ENCODE measurements at places on chromosomes 16 and 17.

DNA sequence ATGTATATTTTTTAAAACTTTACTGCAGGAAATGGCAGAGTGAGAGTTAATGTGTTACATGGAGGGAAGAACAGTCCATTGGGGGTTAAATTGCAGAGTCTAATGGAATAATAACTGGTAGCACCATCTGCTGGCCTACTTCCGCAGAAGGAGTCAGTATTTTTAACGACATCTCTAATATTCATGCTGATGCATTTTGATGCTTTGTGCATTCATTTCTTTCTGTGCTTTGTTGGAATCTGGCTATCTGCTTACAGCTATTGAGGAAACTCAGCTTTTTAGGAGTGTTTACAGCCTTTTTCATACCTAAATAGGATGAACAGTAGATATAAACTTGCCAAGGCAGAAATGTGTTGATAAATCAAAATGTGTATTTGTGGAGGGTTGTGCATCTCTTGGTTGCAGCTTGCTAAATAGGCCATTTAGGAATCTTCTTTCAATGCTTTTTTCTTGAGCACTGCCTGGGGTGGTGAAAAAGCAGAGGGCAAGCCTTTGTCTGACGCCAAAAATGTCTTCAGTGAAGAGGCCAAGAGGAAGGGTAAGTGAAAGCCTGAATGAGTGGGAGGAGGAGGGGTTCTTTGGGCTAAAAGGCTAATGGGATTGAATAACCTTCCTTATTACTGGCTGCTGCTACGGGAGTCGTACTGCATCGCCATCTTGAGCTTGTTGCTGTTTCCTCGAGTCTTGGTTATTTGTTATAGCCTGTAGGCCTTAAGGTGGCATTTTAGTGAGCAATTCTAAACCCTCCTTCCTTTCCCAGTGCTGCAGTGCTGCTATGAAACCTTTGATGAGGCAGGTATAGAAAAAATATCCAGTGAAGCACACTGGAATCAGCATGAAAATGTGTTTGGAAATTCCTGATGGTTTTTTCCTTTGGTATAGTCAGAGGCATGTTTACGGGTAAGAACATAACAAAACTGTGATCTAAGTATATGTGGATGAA, 153.3 kb downstream of the CHD9 start:
- no peak for DNase-seq

GRCh38 chr16:29995911-29996765, at the start of gene INO80E:
TSS of gene INO80E (plus strand) at chr16:29996241. CDS start at chr16:29996311, 70 bp downstream.
- peak; percentile 97 for DNase-seq

GRCh38 chr17:64056269-64057005, 36.0 kb upstream of the ICAM2 start:
- DNase-seq, result no peak

GRCh38 chr17:19457046-19457445, 46.0 kb downstream of the RNF112 start:
- DNase-seq, result no peak

GRCh38 chr16:11105038-11105903, 150.7 kb downstream of the SOCS1 start:
- no peak for DNase-seq

DNA sequence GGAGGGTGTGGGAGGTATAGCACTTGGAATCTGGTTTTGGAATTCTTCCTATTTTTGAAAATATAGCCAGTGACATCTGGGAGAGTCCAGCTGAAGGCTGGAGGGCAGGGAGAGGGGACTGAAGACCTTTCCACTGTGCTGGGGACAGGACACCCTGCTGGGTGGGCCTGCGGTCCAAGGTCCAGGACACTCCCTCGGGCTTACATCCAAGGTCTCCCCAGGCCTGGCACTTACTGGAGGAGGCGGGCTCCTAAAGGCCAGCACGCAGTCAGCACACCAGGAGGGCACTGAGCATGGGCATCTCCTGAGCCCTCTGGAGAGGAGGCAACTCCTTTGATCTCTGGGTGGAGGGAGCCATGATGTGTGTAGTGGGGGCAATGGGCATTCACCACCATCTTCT, 35.5 kb upstream of the ETV4 start:
- no peak for DNase-seq

DNA sequence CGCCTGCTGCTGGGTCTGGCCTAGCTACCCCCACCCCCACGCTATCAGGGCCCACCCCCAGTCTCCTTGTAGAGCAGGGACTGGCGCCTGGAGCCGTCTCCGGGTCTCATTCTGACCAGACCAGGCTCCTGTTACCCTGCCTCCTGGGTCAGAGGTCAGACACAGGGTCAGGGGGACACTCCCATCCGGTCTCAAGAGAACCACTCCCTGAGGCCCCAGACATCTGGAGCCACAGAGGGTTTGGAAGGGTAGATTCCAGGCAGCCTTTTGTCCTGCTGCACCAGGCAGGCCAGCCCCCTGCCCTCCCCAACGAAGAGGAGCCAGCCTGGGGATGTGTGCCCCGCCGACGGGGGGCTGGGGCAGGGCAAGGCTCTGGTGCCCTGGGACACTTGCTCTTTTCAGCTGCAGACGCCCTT, 944 bp upstream of the WFIKKN1 start:
- no peak for DNase-seq

GRCh38 chr17:1648173-1648962, 1.3 kb downstream of the RILP start:
- no peak for DNase-seq

DNA sequence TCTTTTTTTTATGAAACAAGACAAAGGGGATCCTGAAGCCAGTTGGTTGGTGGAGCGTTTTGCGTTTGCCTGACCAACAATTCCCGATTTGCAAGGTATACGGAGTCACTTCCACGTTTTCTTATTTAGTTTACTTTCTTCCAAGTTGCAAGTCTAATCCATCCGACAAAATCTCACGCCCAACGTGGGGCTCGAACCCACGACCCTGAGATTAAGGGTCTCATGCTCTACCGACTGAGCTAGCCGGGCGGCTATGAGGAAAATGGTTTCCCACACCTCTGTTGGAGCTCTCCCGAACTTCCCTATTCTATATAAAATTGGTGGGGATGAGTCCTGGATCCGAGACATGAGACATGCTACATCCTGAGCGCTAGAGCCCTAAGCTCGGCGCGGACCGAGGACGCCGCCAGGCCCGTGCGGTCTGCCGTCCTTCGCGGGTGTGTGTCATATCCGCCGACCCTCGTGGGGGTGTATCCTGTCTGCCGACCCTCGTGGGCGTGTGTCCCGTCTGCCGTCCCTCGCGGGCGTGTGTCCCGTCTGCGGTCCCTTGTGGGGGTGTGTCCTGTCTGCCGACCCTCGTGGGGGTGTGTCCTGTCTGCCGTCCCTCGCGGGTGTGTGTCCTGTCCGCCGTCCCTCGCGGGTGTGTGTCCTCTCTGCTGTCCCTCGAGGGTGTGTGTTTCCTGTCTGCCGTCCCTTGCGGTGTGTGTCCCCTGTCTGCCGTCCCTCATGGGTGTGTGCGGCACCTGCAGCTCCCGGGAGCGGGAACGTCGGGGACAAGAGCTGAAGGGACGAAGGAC, 22.6 kb downstream of the ZNF213 start:
- no peak for DNase-seq

DNA sequence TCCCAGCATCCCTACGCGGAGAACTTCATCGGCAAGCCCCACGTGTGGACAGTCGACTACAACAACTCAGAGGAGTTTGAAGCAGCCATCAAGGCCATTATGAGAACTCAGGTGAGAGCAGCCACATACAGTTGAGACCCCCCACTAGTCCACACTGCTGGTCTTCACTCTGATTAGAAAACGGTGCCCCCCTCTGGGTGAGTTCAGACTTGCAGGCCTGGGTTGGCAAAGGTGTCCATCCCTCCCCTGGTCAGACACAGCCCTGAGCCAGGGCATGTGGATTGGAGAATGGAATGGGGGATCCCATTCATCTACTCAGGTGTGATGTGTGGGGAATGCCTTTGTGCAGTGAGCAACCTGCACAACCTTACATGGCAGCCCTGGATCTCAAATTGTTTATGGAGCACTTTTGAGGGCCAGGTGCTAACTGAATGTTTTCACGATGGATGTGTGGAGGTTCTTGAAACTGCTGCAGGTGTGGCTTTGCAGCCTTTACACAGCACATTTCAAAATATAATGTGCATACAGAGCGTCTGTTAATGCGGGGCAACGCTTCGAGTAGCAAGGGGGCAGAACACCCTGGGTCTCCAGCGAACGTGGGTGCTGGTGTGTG, 72.6 kb downstream of the MGAT5B start:
- DNase-seq, result no peak

GRCh38 chr16:80303691-80304090, 237.1 kb upstream of the DYNLRB2 start:
- no peak for DNase-seq

DNA sequence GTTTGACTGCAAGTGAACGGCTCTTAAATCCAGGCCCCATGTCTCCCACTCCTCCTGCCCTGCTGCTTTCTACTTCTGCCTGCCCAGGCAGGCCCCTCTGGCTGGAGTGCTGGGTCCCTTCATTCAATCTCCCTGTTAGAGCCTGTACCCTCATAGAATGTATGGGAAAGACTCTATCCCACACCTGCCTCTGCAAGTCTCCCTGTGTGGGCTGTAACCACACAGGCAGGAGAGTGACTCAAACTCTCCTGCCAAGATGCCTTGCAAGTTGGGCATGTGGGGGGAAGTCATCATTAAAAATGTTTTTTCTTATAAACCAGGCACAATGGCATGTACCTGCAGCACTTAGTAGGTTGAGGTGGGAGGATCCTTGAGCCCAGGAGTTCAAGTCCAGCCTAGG, 77.5 kb downstream of the PLXDC1 start:
- no peak for DNase-seq

DNA sequence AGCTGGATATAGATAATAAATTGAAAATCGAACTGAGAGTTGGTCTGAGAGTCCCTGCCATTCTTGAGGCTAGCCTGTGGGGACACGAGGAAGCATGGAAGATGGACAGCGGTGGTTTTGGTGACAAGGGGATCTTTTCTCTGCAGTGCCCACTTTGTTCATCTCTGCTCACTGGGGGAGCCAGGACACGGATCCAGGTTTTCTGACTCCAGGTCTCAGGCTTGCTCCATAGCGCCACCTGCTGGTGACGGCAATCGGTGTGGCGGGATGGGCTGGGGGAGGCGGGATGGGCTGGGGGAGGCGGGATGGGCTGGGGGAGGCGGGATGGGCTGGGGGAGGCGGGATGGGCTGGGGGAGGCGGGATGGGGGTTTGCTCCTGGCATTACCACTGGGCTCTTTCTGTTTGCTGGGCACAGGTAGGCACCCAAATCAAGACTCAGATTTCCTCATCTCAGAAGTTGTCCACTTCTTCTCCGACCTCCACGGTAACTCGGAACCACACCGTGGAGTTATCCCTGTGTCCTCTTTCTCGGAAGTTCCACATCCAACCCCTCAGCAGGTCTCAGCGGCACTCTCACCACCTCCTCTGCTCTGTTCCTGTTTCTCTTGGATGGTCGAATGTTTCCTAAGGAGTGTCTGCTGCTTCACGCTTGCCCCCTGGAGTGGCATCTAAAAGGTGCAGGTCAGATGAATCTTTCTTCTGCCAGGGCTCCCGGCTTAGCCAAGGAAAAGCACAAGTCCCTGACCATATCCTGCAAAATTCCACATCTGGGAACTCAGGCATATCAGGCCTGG, 142.4 kb downstream of the CYLD start:
- peak; percentile 3 for DNase-seq

GRCh38 chr16:49158029-49158642, 123.5 kb downstream of the CBLN1 start:
- no peak for DNase-seq

- DNase-seq, result no peak
These were observed 42.5 kb downstream of the PLCG2 start for GRCh38 chr16:81821436-81822128.

DNA sequence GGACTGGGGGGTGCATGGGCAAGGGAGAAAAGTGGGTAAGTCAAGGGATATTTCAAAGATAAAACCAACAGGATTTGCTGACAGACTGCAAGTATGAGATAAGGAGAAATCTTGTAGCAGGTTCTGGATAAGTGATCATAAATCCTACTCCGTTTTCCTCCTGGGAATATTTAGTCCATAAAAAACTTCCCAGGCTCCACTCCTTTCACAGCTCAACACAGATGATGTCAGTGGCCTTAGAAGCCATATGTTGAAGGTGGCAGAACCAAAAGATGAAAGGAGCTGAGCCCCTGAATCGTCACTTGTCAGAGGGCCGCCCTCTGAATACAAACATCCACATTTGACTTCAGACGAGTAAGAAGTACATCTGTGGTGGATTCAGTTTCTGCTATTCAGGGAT, 71.7 kb downstream of the GRIN2A start:
- no peak for DNase-seq

GRCh38 chr17:40612599-40613244, 34.9 kb downstream of the SMARCE1 start:
- no peak for DNase-seq

- no peak for DNase-seq
These were observed 1357.0 kb upstream of the GOT2 start for GRCh38 chr16:60091071-60091470.

- no peak for DNase-seq
These were observed 8.1 kb downstream of the COX6A2 start for GRCh38 chr16:31420037-31420436.

DNA sequence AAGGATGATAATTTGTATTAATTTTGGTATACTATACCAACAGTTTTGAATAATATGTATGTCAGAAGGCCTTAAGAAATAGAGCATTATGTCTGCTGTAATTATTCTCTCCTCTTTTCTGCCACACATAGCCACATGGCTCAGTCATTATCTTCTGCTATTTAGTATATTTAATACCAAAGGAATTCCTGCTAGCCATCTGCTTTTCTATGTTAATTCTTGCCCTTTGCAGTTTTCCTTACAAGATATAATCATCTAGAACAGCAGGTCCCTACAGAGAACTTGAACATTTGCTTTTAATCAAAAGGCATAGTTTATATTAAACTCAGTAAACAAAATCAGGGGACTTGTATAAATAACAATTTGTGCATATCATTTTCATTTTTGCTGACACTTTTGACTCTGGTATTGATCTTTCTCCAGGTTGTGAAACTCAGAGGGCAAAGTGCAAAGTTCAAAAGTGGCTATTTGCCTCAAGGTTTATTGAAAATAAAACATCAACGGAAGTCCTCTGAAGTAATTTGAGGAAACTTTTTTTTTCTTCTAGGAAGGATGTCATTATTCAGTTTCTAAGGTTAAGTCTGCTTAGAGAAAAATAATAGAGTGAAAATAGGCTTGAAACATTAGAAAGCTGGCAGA, 702.0 kb downstream of the KCNJ2 start:
- DNase-seq, result no peak

DNA sequence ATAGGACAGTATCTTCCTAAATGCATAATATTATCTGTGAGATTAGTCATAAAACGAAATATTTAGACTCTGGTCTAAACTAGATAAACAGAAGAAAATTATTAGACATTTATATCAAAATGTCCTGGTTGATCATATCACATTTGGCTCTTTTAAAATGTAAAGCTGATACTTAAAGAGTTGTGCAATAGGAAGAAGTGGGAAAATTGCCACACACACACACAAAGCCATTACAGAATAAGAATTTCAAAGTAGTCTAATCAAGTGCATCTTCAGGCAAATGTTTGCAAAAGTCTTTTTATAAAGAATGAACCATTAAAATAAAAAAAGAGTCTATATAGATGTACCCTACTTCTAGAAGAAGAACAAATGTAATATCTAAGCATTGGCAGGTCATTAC, 301.7 kb downstream of the KIF2B start:
- no peak for DNase-seq

Data from stimulated activated CD8-positive, alpha-beta memory T cell treated with anti-CD3 and anti-CD28 coated beads, Interleukin-15, amount 100 ng/mL, for 24 hours (primary cell).